Type B pancreatic cell (in vitro differentiated cells): ENCODE measurements at places on chromosomes 1 and 21.

- no peak for DNase-seq
These were observed 122.7 kb downstream of the IGSF21 start for GRCh38 chr1:18230321-18230720.

DNA sequence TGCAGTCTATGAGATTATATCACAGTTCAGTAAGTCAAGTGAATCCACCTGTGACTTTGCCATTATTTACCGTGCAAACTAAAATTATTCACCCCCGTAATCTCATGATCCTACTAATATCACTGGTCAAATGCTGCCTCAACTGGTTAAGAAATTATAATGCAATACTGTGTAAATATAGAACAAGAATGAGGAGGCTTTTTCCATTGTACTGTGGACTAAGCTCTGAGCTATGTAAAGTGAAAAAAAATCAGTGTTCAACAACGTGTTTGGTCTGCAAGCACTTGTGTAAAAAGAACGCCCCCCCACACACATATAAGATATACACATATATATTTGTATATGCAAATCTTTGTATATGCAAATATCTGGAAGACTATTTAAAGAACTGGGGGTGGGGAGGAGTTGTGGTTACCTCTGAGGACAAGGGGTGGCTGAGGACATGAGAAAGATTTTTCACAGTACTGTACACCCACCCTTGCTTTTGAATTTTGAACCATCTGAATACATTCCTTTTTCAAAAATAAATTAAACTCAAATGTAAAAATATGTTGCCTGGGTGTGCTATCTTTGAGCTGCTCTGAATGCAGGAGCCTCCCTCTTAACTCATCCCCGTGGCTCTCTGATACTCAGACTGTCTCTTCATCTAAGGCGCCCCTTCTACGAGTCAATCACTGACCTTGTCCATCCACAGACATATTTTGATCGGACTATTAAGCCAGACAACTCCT, 57.0 kb downstream of the PTP4A2 start:
- no peak for DNase-seq

- DNase-seq: no peak
These were observed 17.6 kb downstream of the TEX35 start for GRCh38 chr1:178530502-178530901.

DNA sequence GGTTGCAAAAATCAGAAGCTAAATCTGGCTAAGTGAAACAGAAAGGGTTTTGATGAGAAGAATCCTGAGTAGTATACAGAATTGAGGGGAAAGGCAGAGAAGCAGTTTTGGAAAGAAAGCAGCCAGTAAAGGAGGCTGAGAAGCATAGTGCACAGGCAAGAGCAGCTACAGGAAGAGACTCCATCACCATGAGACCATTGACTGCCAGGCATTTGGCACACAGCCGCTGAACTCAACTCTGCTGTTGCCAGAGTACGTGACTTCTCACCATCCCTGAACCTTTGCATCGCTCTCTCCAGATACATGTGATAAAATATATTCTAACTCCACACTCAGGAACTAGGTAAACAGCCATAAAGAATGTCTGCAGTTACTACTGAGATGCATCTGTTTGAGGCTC, 128.3 kb upstream of the C1orf21 start:
- DNase-seq: no peak

- DNase-seq: no peak
These were observed 129.6 kb downstream of the DPYD start for GRCh38 chr1:97791251-97791650.

- no peak for DNase-seq
These were observed 7.5 kb upstream of the PARK7 start for GRCh38 chr1:7953850-7954609.

GRCh38 chr1:94101613-94102525, 19.1 kb downstream of the ABCA4 start:
- no peak for DNase-seq

GRCh38 chr1:87760654-87761053, 432.0 kb downstream of the LMO4 start:
- DNase-seq: no peak

GRCh38 chr1:116405241-116406135, 32.4 kb downstream of the ATP1A1 start:
- no peak for DNase-seq

- DNase-seq: no peak
These were observed 172.2 kb upstream of the RRP15 start for GRCh38 chr1:218112862-218113261.

GRCh38 chr1:202615501-202616354, 94.5 kb downstream of the SYT2 start:
- no peak for DNase-seq

- no peak for DNase-seq
These were observed 13.7 kb downstream of the CD84 start for GRCh38 chr1:160565564-160565963.

GRCh38 chr1:41711581-41711980, 207.1 kb downstream of the HIVEP3 start:
- DNase-seq: no peak

DNA sequence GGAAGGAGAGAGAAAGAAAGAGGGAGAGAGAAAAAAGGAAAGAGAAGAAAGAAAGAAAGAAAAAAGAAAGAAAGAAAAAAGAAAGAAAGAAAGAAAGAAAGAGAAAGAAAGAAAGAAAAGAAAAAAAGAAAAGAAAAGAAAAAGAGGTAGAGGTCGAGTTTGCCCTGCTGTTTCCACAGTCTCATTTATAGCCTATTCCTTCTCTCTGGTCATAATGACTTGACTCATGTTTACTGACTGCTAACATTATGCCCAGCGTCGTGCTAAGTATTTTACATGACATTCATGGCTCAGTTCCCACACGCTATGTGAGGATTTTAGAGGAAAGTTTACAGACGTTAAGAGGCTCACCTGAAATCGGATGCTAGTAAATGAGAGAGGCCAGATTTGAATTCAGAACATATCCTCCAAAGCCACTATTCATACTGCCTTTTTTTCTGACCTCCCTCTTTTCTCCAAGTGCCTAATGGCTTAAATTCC, 263.0 kb downstream of the TNR start:
- no peak for DNase-seq

DNA sequence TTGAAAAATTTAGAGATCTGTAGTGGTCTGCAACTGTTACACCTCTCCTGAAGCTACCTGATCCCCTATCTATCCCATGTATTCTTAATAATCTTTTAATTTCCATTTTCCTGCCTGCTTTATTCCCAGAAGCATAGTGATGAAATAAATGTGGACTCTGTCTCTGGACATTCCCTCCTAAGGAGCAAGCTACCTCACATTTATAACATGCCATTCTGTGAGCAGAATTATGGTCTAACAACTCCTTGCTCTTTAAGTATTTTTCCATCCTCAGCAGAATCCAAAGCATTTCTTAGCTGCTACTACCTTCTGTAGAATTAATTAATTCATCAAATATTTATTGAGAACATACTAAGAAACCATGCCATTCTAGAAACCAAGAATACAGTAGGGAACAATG, 15.1 kb downstream of the CRP start:
- DNase-seq: no peak

GRCh38 chr1:94025383-94026340, 95.3 kb downstream of the ABCA4 start:
- no peak for DNase-seq

GRCh38 chr1:198117267-198117666, 39.5 kb upstream of the NEK7 start:
- DNase-seq: no peak

DNA sequence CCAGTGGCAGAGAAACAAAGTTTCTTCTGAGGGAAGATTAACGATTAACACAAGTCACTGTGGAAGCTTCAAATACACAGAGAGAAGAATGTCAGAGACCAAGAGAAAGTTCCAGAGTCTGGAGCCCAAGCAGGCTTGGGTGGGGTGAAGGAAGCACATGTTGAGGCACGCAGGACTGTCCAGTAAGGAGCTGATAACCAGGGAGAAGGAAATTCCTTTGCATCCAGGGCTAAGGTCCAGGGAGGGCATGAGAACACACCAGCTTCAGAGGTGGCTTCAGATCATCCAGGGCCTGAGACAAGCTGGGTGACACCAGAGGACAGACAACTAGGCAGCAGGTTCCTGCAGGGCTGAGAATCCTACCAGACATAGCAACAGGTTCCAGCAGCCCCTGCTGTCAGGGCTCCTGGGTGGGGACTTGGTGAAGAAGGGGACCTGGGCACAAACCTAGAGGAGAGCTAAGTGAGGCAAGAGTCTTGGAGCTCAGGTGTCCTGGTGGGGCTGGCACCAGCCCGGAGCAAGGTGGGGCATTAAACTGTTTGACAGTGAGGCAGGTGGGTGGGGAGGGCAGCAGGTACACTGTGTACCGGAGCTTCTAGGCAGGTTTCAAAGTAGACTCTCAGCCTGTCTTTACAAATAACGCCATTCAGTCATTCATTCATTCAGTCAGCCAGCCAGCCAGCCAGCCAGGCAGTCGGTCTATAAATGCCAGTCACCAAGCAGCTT, 2.6 kb upstream of the SPRR1A start:
- no peak for DNase-seq

- DNase-seq: no peak
These were observed 168.0 kb downstream of the CLEC20A start for GRCh38 chr1:178328728-178329127.

DNA sequence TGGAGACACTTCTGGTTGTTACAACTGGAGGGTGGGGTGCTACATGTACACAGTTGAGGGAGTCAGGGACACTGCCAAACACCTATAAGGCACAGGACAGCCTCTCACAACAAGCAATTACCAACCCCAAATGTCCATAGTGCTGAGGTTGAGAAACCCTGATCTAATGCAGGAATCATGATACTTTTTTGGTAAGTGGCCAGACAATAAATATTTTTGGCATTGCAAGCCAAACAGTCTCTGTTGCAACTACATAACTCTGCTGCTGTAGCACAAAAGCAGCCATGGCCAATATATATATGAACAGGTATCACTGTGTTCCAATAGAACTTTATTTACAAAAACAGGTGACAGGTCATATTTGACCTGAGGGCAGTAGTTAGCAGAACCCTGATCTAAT, 177.5 kb downstream of the ASTN1 start:
- DNase-seq: no peak

DNA sequence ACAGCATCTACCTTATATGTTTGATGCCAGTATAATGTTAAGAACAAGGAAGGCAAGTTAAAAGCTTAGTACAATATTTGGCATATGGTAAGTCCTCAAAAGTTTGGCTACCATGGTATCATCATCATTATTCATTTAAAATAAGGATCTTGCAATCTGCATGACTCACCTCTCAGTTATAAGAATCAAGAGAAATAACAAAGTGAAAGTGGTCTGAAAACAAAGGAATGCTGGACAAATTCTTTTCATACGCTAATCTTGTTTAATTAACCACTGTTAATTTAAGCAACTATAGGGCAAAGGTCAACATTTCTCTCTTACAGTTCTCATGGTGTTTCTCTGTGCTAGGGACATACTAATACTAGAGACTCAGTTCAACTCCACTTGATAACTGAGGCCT, 13.0 kb upstream of the CLDN19 start:
- DNase-seq: no peak

DNA sequence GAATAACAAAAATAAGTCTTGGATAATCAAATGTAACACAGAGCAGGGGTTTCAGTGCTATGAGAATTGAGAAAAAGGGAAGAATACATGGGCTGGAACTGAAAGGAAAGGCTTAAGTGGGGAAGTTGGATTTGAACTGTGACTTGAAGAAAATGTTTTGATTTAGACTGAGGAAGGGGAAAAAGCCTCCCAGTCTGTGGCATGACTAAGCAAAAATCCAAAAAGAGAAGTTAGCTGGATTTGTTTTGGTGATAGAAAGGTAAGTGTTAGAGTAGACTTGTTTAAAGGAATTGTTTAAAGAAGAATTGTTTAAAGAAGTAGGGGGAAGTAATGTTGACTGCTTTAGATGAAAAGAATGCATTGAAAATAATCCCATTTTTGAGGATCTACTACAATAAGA, 46.0 kb downstream of the KCNK2 start:
- no peak for DNase-seq

DNA sequence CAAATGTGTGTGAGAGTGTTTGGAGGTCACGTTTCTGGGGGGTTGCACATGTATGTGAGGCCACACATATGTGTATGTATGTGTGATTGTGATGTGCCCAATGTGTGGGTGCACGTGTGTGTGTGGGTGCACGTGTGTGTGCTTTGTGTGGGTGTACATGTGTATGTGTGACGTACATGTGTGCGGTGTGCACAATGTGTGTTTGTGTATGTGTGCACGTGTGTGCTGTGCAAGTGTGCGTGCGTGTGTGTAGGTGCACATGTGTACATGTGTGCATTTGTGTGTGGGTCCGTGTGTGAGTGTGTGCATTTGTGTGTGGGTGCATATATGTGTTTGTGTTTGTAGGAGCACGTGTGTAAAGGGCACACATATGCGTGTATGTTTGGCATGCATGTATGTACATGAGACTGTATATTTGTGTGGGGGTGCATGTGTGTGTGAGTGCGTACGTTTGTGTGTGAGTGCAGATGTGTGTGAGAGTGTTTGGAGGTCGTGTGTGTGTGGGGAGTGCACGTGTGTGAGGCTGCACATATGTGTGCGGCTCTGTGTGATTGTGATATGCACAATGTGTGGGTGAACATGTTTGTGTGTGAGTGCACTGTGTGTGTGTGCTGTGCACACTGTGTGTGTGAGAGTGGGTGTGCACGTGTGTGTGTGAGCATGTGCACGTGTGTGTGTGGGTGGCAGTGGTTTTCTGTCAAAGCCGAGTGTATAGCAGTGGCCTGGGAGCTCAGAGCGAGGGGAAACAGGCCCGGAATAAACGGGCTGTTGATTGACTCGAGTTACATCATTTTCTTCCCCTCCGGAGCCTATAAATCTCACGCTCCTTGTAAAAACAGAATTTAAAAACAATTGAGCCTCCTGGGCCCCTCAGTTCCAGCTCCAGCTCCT, 132.7 kb upstream of the ARHGEF16 start:
- no peak for DNase-seq

- DNase-seq: no peak
These were observed 102.7 kb upstream of the CD55 start for GRCh38 chr1:207218512-207219362.

- DNase-seq: no peak
These were observed 82.7 kb upstream of the ESRRG start for GRCh38 chr1:216805953-216806352.

- no peak for DNase-seq
These were observed 4.1 kb downstream of the S100A2 start for GRCh38 chr1:153561466-153561985.
